RWPE2 (cell line): ENCODE measurements at places on chromosomes 3 and 15.
A peak's percentile ranks its signal among the peaks of the same experiment; 100 is the strongest.

DNA sequence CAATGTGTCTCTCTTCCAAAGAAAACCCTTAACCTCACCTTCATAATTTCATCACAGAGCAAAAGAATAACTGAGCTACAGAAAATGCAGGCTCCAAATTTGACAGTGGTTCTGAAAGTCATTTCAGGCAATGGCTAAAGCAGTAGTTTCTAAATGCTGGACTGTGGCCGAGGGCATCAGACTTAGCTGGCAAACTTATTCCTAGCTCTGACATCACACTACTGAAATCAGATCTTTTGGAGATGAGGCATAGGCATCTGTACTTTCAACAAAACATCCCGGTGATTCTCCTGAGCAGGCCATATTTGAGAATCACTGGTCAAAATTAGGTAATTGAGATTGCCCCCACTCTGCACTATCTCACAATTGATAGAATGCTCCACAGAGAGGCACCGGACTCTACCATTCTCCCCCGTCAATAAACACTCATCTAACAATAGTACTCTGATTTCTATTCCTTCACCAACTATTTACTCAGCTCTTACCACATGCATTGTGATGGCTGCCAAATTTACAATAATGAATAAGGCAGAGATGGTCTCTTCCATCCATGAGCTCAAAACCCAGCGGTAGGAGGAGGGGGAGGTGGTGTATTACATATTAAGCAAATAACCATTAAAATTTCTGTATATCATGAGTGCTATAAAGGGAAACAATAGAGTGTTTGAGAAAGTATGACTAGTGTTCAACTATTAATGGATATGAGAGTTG, 57.3 kb upstream of the SPRED1 start:
- DNase-seq = no peak
- H3K4me1 ChIP-seq = no peaks in the 10 kb centered on the region
- H3K27me3 ChIP-seq = no peaks in the 10 kb centered on the region
- H3K36me3 ChIP-seq = no peaks in the 10 kb centered on the region
- no peak overlapping the region for H3K4me3 ChIP-seq

GRCh38 chr3:14301558-14301957, 100.8 kb upstream of the SLC6A6 start:
- H3K27ac ChIP-seq = no peak overlapping the region
- DNase-seq = no peak
- H3K4me3 ChIP-seq = no peak overlapping the region
- peaks cover 3% of the 10 kb centered on the region for H3K4me1 ChIP-seq
- H3K27me3 ChIP-seq = no peaks in the 10 kb centered on the region

GRCh38 chr15:57521503-57521902, 70.2 kb upstream of the MYZAP start:
- H3K27me3 ChIP-seq = no peaks in the 10 kb centered on the region
- no peak overlapping the region for H3K4me3 ChIP-seq
- no peaks in the 10 kb centered on the region for H3K36me3 ChIP-seq
- no peaks in the 10 kb centered on the region for H3K4me1 ChIP-seq

GRCh38 chr3:188433521-188434150, 279.7 kb downstream of the LPP start:
- H3K4me3 ChIP-seq = no peak overlapping the region
- H3K36me3 ChIP-seq = no peaks in the 10 kb centered on the region
- peaks cover 18% of the 10 kb centered on the region for H3K4me1 ChIP-seq

GRCh38 chr15:72184165-72184811, 13.3 kb downstream of the GRAMD2A start:
- no peak overlapping the region for H3K4me3 ChIP-seq
- H3K36me3 ChIP-seq = no peaks in the 10 kb centered on the region
- DNase-seq = peak; percentile 75
- no peak overlapping the region for H3K27ac ChIP-seq

DNA sequence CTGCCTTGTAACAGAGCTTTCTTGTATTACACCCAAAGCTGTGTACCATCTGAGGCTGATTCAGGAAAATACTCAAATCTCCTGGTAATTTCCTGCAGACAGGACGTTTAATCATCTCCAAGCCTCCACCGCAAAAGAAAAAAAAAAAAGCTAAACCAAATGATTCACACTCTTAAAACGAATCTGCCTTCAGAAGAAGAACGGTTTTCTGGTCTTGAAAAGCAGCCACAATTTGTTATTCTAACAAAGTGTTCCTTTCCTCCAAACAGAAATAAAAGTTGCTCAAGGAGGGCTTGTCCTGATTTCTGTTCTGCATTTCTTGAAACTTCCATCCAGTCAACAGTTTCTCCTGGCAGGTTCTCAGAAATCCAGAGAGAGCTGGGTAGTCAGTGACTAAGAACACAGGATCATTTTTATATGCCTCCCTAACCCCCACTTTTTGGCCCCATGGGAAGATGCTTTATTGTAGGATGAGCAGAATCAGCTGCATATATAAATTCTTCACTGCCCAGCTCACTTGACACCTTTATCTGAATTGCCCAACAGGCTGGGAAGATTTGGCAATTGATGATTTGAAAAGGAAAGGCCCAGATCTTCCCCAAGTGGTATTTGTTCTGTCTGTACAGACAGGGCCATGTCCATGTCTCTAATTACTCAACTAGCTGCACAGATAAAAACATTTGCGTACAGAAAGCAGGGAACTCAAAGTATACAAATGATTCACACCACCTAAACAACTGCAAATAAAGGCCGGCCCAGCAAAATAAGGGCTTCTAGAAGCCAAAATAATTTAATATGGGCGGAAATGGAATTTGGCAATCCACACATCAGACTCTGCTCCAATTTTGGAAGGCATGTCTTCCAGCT, 41.0 kb upstream of the PRICKLE2 start:
- peak overlapping the region; percentile 96 for H3K27ac ChIP-seq
- peaks cover 34% of the 10 kb centered on the region for H3K4me1 ChIP-seq
- H3K36me3 ChIP-seq = no peaks in the 10 kb centered on the region
- no peak overlapping the region for H3K4me3 ChIP-seq

- H3K36me3 ChIP-seq = peaks cover 26% of the 10 kb centered on the region
- H3K4me3 ChIP-seq = no peak overlapping the region
- no peak for DNase-seq
- H3K4me1 ChIP-seq = peaks cover 21% of the 10 kb centered on the region
Observed at GRCh38 chr15:52329150-52329549, 33.5 kb upstream of the MYO5C start.

GRCh38 chr3:66812136-66812535, 186.0 kb upstream of the KBTBD8 start:
- H3K4me1 ChIP-seq = no peaks in the 10 kb centered on the region
- no peak for DNase-seq
- no peaks in the 10 kb centered on the region for H3K36me3 ChIP-seq
- no peak overlapping the region for H3K27ac ChIP-seq

DNA sequence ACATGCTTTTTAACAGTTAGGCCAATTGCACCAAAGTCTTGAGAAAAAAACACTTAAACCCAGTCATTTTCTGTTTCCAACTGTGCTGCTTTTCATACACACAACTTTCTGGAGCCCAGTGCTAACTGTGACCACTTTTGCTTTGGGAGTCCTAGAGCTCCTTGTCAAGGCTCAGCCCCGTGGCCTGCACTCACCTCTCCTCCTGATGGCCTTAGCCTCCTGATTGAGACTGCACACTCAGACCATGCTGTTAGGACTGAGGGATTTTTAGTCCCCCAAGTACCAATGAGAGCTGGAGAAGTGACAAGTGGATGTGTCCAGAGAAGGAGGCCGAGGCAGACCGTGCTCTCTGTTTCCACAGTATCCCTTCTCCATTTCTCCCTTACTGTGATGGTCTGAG, 15.2 kb upstream of the RARRES1 start:
- H3K27me3 ChIP-seq = no peaks in the 10 kb centered on the region
- no peak for DNase-seq
- H3K36me3 ChIP-seq = no peaks in the 10 kb centered on the region
- no peak overlapping the region for H3K4me3 ChIP-seq

- H3K27ac ChIP-seq = no peak overlapping the region
- H3K4me3 ChIP-seq = peak overlapping the region; percentile 55
- no peaks in the 10 kb centered on the region for H3K36me3 ChIP-seq
- no peaks in the 10 kb centered on the region for H3K4me1 ChIP-seq
- DNase-seq = no peak
Observed at GRCh38 chr3:124032311-124032880, 40.5 kb upstream of the ROPN1 start.

- H3K4me3 ChIP-seq = peak overlapping the region; percentile 95
- no peaks in the 10 kb centered on the region for H3K27me3 ChIP-seq
- DNase-seq = no peak
- H3K27ac ChIP-seq = peak overlapping the region; percentile 89
- H3K36me3 ChIP-seq = peaks cover 64% of the 10 kb centered on the region
Observed at GRCh38 chr15:92884436-92885223, 15.5 kb upstream of the CHD2 start.

GRCh38 chr3:127452321-127452821, 138.2 kb downstream of the TPRA1 start:
- peaks cover 9% of the 10 kb centered on the region for H3K4me1 ChIP-seq
- H3K36me3 ChIP-seq = no peaks in the 10 kb centered on the region
- peak; percentile 34 for DNase-seq
- no peak overlapping the region for H3K4me3 ChIP-seq

DNA sequence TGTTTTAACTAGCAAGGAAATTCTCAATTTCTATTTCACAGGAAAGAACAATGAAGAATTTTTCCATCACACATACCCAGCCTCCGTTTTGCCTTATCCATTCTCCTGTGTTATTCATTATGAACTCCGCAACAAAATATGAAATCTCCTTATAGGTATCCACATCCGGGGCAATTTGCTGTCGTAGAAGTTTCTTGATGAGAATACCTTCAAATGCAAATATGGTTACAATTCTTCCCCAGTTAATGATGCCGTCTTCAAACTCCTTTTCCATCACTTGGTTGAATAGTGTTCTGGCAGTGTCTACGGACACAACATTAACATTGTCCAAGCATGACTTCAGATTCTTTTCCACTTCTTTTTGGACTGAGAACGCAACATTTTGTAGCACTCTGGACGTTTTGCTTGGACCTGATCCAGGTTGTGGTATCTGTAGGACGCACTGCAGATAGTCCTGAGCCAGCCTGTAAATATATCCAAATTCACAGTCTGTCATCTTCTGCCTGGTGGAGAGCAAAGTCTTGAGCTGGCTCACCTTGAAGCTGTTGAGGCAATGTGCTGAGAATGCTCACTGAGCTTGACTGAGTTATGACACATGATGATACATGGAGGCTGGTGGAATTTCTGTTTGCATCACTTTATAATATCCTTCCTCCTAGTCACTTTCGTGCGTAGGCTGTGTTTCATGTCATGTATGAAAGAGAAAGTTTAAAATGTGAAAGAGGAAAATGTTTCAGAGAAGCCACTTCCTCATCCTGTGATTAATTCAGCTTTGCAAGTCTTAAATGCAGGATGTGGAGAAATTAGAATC, at the start of gene BCL2A1:
BCL2A1 (minus strand) TSS at position 573 of the 811 bp plus-strand sequence; CDS start at position 496, 77 bp downstream.
- no peak within 1 kb of the TSS for H3K4me3 ChIP-seq
- H3K27ac ChIP-seq = peak within 1 kb of the TSS; percentile 52
- no peak for DNase-seq

DNA sequence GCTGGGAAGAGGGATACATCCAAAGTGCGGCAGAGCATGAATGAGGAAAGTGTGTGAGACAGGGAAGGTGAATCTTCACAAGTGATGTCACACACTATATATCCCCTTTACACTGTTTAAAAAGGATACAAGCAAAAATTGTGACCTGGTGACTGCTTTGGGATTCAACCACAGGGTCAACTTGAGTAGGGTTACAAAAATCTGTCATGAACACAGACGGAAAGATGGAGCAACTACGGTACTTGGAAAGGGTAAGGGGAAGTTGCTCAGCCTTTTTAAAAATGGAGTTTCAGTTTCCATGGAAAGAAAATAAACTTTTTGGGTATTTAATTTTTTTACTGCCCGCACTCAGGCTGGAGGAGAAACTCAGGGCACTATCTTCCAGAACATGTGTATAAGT, 60.3 kb downstream of the B3GNT5 start:
- H3K36me3 ChIP-seq = no peaks in the 10 kb centered on the region
- H3K27ac ChIP-seq = no peak overlapping the region
- H3K27me3 ChIP-seq = no peaks in the 10 kb centered on the region
- H3K4me3 ChIP-seq = no peak overlapping the region

DNA sequence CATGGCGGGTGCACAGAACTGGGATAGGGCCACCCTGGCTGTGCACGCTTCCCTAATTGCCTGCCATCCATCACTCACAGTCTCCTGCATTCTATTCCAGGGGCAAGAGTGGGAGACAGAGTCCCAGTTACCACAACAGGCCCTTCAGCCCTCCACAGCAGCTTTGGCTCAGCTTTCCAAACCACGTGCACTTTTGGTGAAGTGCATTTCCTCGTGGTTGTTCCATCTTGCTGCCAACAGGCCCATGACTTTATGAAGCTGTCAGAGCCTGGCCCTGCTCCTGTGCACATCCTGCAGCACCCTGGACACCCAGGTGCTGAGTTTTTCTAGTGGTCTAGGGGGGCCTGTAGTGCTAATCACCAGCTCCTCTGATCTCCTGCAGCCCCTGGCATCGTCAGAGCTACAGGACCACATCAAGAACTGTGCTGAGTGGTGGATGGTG, 110.2 kb downstream of the ADCY5 start:
- H3K4me1 ChIP-seq = no peaks in the 10 kb centered on the region
- H3K4me3 ChIP-seq = no peak overlapping the region
- no peaks in the 10 kb centered on the region for H3K27me3 ChIP-seq
- H3K27ac ChIP-seq = no peak overlapping the region
